ENCODE measurements at places on chromosomes 5 and 9.

DNA sequence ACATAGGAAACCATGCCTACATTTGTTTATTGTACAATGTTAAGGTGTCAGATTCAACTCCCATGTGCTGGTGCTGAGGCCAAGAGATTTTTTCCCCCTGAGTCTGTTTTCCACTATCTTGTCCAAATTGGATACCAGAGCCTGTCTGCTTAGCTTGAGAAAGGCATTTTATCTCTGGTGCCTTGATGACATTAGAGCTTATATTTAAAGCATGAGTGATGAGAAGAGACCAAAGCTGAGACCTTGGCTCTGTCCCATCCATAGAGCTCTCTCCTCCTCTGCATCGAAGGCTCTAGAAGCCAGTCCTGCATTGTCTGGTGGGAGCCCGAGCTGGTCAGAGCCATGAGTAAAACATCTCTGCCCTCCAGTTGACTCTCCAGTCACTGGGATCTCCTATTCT, 10.4 kb upstream of the PPP2CA start:
- DNase-seq: no peak

- DNase-seq: no peak
Measured at GRCh38 chr5:72268260-72268659, 51.8 kb downstream of the MRPS27 start.

DNA sequence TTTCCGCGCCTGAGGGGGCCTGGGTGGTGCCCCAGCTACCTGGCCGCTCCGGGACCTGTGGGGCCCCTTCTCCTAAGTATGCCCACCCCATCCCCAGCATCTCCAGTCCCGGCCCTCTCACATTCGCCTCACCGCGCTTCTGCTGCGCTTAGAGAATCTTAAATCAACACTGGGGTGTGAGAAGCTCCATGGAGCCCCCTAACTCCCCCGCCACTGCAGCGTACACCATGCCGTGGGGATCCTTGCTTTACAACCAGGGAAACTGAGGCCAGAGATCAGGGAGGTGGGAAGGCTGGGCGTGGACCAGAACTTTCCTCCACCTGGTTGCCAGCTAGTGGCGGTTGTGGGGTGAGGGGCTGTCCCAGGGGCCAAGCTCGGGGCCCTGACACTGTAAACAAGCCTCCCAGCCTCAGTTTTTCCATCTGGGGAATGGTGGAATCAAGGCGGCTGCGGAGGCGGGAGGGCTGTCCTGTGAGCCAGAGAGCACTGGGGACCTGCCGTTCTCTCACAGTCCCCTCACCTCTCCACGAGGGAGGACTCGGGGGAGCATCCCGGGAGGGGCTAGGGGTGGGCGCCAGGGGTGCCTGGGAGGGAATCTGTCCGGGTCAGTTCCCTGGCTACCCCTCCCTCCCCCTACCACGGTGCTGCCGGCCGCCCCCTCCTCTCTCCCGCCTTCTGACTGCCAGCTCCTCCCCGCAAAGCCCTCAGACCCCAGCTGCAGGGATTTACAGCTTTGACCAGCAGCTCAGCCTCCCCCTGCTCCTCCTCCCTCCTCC, 161.2 kb downstream of the C9orf50 start:
- DNase-seq: no peak

DNA sequence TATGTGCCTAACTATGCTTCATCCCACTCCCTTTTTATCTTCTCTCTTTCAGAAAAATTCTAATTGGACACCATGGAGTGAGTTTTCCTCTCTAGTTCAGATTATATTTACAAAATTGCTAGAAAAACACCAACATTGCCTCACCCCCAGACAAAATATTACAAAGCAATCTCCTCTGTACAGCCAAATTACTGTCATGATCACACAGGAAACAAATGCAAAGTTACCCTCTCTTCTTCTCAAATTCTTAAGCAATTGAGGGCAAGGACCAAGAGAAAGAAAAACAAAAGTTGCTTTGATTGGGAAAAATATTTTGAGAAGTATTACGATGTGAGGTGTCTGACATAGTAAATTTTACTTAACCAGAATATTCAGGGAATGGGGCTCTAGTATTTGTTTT, 30.8 kb upstream of the ABCA1 start:
- no peak for DNase-seq

GRCh38 chr5:80054682-80055081, 19.5 kb downstream of the THBS4 start:
- no peak for DNase-seq

- DNase-seq: no peak
Measured at GRCh38 chr5:154196955-154197652, 6.6 kb downstream of the GALNT10 start.

GRCh38 chr9:126613651-126614050, at the start of gene LMX1B:
Gene LMX1B, plus strand, starts transcription at chr9:126613928. Its CDS starts 522 bp downstream, at chr9:126614450.
- peak; percentile 59 for DNase-seq

DNA sequence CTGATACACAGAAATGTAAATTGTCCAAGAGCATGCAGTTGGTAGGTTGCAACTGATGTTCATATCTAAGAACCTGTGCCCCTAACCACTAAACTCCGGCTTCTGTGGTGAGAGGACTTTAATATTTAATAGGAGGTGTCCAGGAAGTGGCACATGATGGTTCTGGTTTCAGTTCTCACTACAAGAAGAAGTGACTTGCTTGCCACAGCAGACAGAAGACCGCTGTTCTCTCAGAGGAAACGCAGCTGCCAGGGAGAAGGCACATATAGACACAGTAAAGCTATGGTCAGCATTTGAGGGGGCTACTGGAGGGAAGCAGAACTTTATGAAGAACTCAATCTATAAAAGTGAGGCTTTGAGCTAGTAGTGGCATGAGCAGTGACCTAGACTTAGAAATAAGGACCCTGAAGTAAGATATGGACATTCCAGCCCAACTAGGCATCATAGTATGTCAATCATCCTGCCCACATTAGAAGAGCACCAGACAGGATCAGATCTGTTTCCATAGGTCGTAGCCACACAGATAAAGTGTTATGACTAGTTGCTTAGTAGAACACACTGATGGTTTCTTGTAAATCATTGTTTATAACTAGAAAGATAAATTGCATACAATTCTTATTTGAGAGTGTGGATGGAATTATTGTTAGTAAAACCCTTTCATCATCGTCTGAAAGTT, 36.4 kb upstream of the DAB2 start:
- peak; percentile 61 for DNase-seq

DNA sequence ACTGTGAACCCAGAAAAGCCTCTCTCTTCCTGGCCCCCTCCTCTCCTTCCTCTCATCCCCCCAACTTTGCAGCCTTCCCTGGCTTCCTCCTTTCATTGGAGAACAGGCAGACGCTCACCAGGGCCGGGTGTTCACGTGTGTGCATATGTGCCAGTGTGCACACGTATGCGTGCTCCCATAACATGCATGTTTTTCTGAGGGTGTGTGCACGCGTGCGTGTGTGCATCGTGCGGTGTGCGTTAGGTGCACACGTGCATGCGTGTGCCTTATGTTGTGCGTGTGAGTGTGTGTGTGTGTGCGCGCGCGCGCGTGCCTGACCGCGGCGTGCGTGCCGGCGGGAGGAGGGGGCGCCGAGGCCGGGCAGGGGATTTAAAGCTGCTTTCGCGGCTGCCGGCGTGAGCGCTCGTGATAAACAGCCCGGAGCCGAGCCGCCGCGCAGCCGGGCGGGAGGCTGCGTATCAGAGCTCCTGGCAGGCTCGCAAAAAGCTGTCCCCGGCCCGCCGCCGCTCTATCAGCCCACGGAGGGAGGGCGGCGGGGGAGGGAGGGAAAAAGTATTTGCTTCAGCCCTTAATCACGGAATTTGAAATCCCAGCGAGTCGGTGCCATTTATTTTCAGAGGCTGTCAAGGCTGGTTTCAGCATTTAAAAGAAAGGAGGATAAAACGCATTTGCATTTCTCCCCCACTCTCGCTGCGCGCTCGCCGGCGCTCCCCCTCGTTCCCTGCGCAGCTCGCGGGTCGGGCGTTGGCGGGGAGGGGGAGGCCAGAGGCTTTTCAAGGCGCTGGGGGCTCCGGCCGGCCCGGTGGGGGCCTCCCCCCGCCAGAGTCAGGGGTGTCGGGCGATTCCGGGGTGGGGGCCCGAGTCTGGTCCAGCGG, 183.9 kb downstream of the C9orf50 start:
- peak; percentile 86 for DNase-seq

- no peak for DNase-seq
Measured at GRCh38 chr5:152051499-152052454, 127.1 kb upstream of the GLRA1 start.

DNA sequence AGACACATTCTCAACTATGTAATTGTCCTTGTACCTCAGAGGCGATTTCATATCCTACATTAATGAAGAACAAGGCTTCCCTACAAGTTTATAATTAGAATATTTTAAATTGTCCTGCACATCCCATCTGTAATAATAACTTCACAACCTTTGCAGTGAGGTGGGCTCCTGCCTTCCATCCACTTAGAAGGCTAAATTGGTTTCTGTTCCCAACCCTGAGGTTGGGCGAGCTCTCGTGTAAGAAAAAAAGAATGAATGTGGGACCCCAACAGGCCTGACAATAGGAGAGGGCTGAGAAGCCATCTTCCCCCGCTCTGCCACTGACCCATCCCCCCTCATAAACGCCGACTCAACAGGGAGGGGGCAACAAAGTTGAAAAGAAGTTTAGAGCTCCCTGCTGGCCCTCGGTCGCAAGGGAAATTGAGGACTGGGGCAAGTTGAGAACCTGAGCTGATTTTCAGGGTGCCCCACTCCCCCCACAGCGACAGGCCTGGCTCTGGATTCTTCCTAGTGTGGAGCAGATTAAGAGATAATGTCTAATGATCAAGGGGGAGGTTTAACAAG, 9.4 kb downstream of the BARHL1 start:
- DNase-seq: no peak

DNA sequence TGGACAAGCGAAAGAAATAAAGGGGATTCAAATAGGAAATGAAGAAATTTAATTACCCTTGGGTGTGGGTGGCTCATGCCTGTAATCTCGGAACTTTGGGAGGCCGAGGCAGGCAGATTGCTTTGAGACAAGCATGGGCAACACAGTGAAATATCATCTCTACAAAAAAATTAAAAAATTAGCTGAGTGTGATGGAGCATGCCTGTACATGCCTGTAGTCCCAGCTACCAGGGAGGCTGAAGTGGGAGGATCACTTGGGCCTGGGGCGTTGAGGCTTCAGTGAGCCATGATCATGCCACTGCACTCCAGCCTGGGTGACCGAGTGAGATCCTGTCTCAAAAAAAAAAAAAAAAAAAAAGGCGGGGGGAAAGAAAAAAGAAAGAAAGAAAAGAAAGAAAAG, 4.0 kb upstream of the RCL1 start:
- no peak for DNase-seq

- no peak for DNase-seq
Measured at GRCh38 chr5:178338126-178338749, 105.6 kb upstream of the PHYKPL start.

GRCh38 chr5:61333954-61334867, 2.2 kb downstream of the ZSWIM6 start:
- no peak for DNase-seq

GRCh38 chr9:4886698-4887097, 94.0 kb downstream of the RCL1 start:
- DNase-seq: no peak

GRCh38 chr5:17384181-17384580, 113.8 kb upstream of the TAF11L2 start:
- no peak for DNase-seq

- no peak for DNase-seq
Measured at GRCh38 chr9:3413984-3414383, 111.8 kb downstream of the RFX3 start.

GRCh38 chr5:143453720-143454119, 50.2 kb upstream of the NR3C1 start:
- no peak for DNase-seq

DNA sequence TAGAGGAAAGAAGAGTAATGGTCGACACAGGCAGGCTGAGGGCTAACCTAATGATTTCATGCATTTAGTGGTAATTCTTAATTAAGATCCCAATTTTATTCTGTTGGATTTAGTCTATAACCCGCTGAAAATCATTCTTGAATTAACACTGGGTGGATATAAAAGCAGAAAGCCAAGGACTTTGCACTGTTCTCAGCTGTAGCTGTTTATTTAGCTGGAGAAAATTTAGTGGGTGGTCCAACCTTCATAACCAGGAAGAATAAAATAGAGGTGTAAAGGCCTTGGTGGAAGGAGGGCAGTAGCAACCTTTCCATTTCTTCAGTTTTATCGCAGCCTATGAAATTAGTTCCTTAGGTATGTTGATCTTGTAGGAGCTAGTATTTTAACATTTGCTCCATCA, 92.3 kb downstream of the GHR start:
- DNase-seq: no peak

GRCh38 chr5:135576075-135576599, 2.7 kb downstream of the CXCL14 start:
- no peak for DNase-seq

GRCh38 chr9:21580636-21581378, 98.7 kb upstream of the IFNE start:
- DNase-seq: no peak

- DNase-seq: no peak
Measured at GRCh38 chr9:104247899-104248460, 153.9 kb downstream of the SMC2 start.

GRCh38 chr5:172322028-172322965, 38.7 kb upstream of the UBTD2 start:
- DNase-seq: peak; percentile 44
